ENCODE measurements at places on chromosomes 5 and 9. TPM values are rescaled to one million over a fixed set of nuclear protein-coding genes. Genes with fewer than 3 reads are reported as not detected.

The OR5C1 gene
- total RNA-seq = not detected

The ZNF346 gene
- total RNA-seq = 16.5 TPM

The ECM2 gene
- not detected for total RNA-seq

The CDH6 gene
- total RNA-seq = not detected

The ADAMTSL2 gene
- total RNA-seq = 0.11 TPM

The PCDHGA4 gene
- total RNA-seq = 0.11 TPM

DNA sequence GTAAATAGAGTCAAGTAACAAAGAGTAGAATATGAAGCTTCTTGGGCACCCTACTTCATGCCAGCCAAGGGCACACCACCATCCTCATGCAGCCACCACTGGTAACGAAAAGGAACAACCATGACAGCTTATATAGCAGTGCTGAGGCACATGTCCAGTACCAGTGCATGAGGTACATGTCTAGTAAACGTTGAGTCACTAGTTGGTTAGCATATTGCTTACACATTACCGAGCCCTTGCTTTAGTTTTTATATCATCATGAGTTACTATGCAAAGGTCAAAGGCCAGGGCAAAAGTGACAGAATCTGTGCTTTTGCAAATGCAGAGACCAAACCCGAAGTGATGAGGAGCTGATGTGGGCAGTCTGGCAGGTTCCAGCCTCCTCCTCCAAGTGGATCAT, 147.1 kb upstream of the MAP1B start:
- H3K4me1 ChIP-seq = no peaks in the 10 kb centered on the region
- H3K27ac ChIP-seq = no peak overlapping the region
- H3K27me3 ChIP-seq = peaks cover 3% of the 10 kb centered on the region
- DNase-seq = no peak
- no peaks in the 10 kb centered on the region for H3K36me3 ChIP-seq

GRCh38 chr9:95836072-95836471, 39.4 kb upstream of the ERCC6L2 start:
- no peaks in the 10 kb centered on the region for H3K36me3 ChIP-seq
- DNase-seq = no peak
- H3K27me3 ChIP-seq = no peaks in the 10 kb centered on the region
- H3K4me1 ChIP-seq = peaks cover 2% of the 10 kb centered on the region
- no peak overlapping the region for H3K27ac ChIP-seq

DNA sequence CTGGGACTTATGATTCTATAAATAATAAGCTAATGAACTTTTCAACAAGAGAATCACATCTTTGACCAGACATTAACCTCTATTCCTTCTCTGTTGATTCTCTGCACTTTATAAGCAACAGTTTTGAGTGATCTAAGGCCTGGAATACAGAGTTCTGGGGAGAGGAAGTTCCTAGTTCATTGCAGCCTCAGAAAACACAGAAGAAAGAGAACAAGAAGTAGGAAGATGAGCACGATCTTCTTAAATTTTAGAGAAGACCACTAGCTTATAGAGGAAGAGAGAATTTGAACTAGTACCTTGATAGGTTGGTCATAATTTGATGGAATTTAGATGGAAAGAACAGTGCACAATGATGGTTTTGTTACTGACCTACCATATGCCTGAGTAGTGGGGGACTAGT, 8.5 kb upstream of the C9orf72 start:
- no peak overlapping the region for H3K27ac ChIP-seq
- H3K4me1 ChIP-seq = no peaks in the 10 kb centered on the region
- no peak for DNase-seq
- H3K27me3 ChIP-seq = peaks cover 7% of the 10 kb centered on the region
- H3K36me3 ChIP-seq = peaks cover 2% of the 10 kb centered on the region

DNA sequence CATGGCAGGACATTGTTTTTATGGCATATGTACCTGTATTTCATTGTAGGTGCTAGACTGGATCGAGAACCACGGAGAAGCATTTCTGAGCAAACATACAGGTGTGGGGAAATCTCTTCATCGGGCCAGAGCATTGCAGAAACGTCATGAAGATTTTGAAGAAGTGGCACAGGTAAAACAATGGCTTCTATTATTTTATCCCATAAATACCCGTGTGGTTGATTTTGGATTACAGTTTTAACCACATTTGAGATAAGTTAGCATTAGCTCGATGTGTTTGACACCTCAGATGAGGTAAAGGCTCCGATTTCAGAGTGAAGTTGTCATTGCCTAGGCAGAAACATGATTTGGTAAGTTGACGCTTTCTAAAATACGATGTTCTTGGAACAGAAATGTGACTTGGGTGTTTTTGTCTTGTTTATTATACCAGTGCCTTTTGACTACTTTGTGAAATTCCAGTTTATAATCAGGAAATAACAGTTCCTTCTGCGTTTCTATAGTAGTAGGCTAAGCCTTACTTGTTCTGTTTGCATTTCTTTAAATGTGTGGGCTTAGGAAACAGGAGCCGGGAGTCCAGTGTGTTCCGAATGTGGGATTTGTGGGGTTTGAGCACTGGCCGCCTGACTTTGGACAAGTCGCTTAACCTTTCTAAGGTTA, 187.7 kb downstream of the TRIO start:
- H3K27me3 ChIP-seq = no peaks in the 10 kb centered on the region
- H3K36me3 ChIP-seq = no peaks in the 10 kb centered on the region
- no peak overlapping the region for H3K4me3 ChIP-seq
- no peak overlapping the region for H3K27ac ChIP-seq
- peaks cover 15% of the 10 kb centered on the region for H3K4me1 ChIP-seq
- DNase-seq = no peak

- H3K4me3 ChIP-seq = no peak overlapping the region
- H3K4me1 ChIP-seq = no peaks in the 10 kb centered on the region
- no peaks in the 10 kb centered on the region for H3K27me3 ChIP-seq
- H3K36me3 ChIP-seq = no peaks in the 10 kb centered on the region
- H3K27ac ChIP-seq = no peak overlapping the region
Measured at GRCh38 chr9:24986331-24986730, 440.6 kb upstream of the IZUMO3 start.

GRCh38 chr5:147375151-147375550, 134.7 kb downstream of the DPYSL3 start:
- no peak for DNase-seq
- no peak overlapping the region for H3K27ac ChIP-seq
- peaks cover 8% of the 10 kb centered on the region for H3K27me3 ChIP-seq
- no peaks in the 10 kb centered on the region for H3K36me3 ChIP-seq
- H3K4me3 ChIP-seq = no peak overlapping the region

GRCh38 chr5:176438959-176439757, 9.0 kb upstream of the FAF2 start:
- no peaks in the 10 kb centered on the region for H3K36me3 ChIP-seq
- DNase-seq = no peak
- H3K4me1 ChIP-seq = peaks cover 10% of the 10 kb centered on the region
- no peaks in the 10 kb centered on the region for H3K27me3 ChIP-seq

DNA sequence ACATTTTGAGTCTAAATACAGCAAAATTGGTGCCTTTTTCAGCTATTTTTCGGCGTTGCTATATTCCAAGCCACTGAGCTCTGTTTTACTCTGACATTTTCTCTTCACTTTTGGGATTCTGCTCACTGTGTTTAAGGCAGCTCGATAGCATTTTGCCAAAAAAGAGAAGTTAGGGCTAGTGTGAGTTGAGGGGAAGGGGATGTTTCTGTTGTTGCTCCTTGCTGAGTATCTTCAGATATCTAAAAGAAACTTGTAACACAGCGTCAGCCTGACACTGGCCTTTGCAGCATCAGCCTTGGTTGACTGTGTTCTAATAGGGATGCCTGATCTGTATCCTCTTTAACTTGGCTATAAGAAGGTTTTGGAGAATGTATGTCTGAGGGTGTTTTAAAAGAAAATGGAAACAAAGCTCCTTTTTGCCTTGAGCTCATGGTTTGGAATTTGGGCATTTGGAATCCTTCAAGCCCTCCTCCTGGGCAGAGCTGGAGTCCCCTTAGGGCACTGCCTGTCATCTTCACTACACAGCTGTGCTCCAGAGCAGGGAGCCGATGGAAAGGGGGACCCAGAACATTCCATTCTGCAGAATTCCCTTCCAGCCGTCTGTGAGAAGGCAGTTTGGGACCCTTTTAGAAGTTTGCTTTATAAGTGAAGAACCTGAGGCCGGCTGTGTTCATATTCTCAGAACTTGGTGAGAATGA, 63.0 kb downstream of the EXOSC2 start:
- no peak overlapping the region for H3K4me3 ChIP-seq
- H3K27ac ChIP-seq = no peak overlapping the region
- H3K4me1 ChIP-seq = peaks cover 4% of the 10 kb centered on the region
- no peaks in the 10 kb centered on the region for H3K36me3 ChIP-seq
- no peaks in the 10 kb centered on the region for H3K27me3 ChIP-seq

- no peak overlapping the region for H3K27ac ChIP-seq
- H3K27me3 ChIP-seq = no peaks in the 10 kb centered on the region
- peaks cover 21% of the 10 kb centered on the region for H3K4me1 ChIP-seq
- no peak overlapping the region for H3K4me3 ChIP-seq
- no peak for DNase-seq
- H3K36me3 ChIP-seq = peaks cover 18% of the 10 kb centered on the region
Measured at GRCh38 chr9:110008663-110009062, 199.3 kb downstream of the C9orf152 start.

DNA sequence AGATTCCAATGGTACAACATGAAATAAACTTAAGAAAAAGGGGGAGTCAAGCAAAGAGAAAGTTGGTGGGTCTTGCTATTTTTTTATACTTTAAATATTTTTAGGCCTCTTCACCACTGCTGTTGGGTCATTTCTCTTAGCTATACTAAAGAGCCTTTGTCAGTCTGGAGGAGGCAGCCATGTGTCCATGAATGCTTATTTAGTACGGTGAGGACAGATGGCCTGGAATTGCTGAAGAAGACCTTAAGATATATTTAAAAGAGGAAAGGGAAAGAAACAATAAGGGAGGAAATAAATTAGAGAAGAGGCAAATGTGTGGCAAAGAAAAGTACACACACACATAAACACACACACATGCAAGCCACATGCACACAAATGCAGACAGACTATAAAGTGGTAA, 560.5 kb upstream of the MEF2C start:
- no peaks in the 10 kb centered on the region for H3K27me3 ChIP-seq
- H3K27ac ChIP-seq = no peak overlapping the region
- no peak overlapping the region for H3K4me3 ChIP-seq
- no peaks in the 10 kb centered on the region for H3K36me3 ChIP-seq
- DNase-seq = no peak
- H3K4me1 ChIP-seq = no peaks in the 10 kb centered on the region

GRCh38 chr5:140223567-140223966, 48.6 kb downstream of the CYSTM1 start:
- no peaks in the 10 kb centered on the region for H3K27me3 ChIP-seq
- no peaks in the 10 kb centered on the region for H3K36me3 ChIP-seq
- no peak for DNase-seq
- no peak overlapping the region for H3K4me3 ChIP-seq

DNA sequence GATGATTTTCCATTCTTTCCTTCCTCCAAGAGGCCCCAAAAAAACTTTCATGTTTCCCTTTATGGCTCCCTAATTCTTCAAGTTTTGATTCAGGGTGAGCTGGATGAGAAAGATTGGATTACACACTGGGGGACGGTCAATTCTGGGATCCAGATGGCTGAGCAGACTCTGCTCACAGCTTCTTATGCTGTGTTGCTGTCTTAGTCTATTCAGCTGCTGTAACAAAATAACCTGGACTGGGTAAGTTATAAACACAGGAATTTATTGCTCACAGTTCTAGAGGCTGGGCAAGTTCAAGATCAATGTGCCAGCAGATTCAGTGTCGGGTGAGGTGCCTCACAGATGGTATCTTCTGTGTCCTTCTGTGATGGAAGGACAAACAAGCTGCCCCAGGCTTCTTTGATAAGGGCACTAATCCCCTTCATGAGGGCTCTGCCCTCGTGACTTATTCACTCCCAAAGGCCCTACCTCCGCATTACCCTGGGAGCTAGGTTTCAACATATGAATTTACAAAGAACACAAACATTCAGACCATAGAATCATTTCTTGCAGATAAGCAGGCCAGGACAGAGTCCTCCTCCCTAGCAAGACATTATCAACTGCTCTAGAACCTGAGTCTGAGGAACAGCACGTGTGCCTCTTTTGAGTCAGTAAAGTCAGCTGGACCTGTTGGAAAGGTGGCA, 23.1 kb upstream of the SMAD5 start:
- peaks cover 7% of the 10 kb centered on the region for H3K27me3 ChIP-seq
- DNase-seq = no peak
- H3K36me3 ChIP-seq = no peaks in the 10 kb centered on the region
- H3K4me3 ChIP-seq = no peak overlapping the region

DNA sequence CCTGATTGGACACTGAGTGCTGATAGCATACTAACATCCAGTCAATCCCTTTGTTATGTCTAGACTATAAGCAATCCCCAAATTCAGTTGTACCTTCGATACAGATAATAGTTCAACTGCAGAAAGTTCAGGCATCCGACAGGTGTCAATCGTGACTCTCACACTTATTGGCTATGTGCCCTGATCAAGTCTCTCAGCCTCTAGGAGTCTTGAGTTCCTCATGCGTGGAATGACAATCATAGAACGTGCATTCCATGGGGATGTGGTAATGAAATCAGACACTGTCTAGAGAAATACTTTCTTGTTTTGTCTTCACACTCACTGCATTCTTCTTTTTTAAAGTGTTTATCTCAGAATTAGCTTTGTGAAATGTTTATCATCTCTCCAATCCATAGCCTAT, 4.8 kb downstream of the ANKRD34B start:
- H3K27ac ChIP-seq = no peak overlapping the region
- DNase-seq = no peak
- no peak overlapping the region for H3K4me3 ChIP-seq
- no peaks in the 10 kb centered on the region for H3K4me1 ChIP-seq
- H3K27me3 ChIP-seq = peaks cover 32% of the 10 kb centered on the region

- H3K4me3 ChIP-seq = peak overlapping the region; percentile 73
- peaks cover 13% of the 10 kb centered on the region for H3K27me3 ChIP-seq
- DNase-seq = peak; percentile 72
- H3K4me1 ChIP-seq = peaks cover 1% of the 10 kb centered on the region
- peaks cover 3% of the 10 kb centered on the region for H3K36me3 ChIP-seq
Measured at GRCh38 chr9:130172858-130173665, 858 bp downstream of the NCS1 start.

DNA sequence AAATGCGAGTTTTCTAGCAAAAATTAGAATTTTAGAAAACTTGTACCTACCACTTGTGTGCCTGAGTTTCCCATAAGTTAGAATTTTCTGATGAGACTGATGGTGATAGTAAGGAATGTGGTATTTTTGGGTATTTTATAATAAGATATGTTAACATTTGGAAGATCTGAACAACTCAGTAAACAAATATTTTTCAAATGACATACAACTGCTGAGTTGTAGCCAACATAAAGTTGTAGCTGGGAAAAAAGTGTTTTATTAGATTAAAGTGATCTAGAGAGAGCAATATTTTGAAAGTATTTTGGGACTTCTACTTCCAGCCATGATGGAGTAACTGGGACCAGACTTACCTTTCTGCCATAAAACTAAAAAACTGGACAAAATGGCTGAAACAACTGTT, 37.9 kb downstream of the GEMIN5 start:
- no peaks in the 10 kb centered on the region for H3K4me1 ChIP-seq
- no peaks in the 10 kb centered on the region for H3K27me3 ChIP-seq
- no peak overlapping the region for H3K27ac ChIP-seq
- no peak for DNase-seq
- no peak overlapping the region for H3K4me3 ChIP-seq
- H3K36me3 ChIP-seq = peaks cover 61% of the 10 kb centered on the region

- no peaks in the 10 kb centered on the region for H3K4me1 ChIP-seq
- H3K27ac ChIP-seq = no peak overlapping the region
- no peaks in the 10 kb centered on the region for H3K36me3 ChIP-seq
- DNase-seq = no peak
Measured at GRCh38 chr5:58410441-58410840, 49.4 kb downstream of the PLK2 start.
